ENCODE measurements at places on chromosomes 5 and 9. TPM values are rescaled to one million over a fixed set of nuclear protein-coding genes. Genes with fewer than 3 reads are reported as not detected.

Gene DMXL1
- 47.0 TPM for total RNA-seq

Gene UBE2D2
- total RNA-seq = 147 TPM

Gene SLC25A2
- total RNA-seq = 1.1 TPM

Gene PCDHB10
- 5.5 TPM for total RNA-seq

Gene SV2C
- 0.27 TPM for total RNA-seq

Gene CCDC127
- 8.8 TPM for total RNA-seq

- DNase-seq = no peak
Observed at GRCh38 chr9:127880143-127880542, 2.7 kb upstream of the AK1 start.

DNA sequence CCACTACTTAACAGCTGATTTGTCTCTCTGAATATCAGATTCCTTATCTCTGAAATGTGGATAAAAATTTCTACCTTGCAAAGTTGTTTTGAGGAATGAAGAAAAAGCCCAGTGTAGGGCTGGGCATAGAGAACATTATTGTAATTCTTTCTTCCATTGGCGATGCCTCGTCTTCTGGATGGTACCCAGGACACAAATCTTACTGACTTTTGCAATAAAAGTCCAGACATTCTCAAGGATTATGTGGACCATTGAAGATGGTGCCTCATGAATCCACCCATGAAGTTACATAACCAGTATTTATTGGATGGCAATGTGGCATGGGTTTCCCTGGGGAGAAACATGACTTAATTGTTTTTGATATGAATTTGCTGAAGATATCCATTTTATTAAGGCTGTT, 33.1 kb downstream of the NNT start:
- no peak for DNase-seq

DNA sequence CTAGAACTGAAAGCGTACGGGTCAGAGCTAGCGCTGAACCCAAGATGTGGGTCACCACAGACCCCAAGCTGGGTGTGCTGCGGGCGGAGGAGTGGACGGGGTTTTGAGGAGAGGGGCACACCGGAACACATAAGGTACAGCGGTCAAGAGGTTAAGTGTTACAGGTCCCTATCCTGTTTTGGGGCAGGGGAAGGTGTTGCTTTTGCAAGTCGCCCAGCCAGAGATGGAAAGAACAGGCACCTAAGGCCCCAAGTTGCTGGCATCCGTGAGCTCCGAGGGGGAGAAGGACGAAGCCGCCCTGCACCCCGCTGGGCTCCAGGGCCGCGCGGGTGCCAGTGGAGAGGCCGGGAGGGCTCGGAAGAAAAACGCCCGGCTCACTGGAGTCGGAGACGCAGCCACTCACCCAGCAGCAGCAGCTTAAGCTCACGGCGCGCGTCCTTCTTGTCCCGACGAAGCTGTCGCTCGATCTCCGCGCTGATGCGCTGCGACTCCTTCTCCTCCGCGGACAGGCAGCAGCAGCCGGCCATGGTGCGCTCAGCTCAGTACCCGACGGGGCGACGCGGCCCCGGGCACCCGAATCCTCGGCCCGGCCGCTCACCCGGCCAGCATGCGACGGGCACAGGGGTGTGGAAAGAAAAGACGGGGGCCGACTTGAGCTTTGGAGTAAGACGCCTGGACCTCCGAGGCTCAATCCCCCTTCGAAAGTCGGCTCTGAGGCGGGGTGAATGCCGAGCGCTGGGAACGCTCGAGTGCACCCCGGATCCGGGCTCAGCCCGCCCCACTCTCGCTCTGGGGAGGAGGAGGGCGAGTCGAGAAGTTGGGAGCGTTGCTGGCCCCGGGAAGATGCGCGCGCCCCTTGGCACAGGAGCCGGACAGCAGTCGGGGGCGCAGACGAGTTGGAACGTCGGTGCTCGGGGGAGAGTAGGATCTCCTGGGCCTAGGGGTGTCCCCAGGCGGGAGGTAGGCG, 572 bp downstream of the GNA14 start:
- DNase-seq = no peak

- no peak for DNase-seq
Observed at GRCh38 chr5:116696366-116696765, 121.7 kb upstream of the SEMA6A start.

GRCh38 chr9:94904806-94905205, 178.3 kb downstream of the AOPEP start:
- no peak for DNase-seq

GRCh38 chr5:57887851-57888621, 405.4 kb upstream of the ACTBL2 start:
- DNase-seq = peak; percentile 25

DNA sequence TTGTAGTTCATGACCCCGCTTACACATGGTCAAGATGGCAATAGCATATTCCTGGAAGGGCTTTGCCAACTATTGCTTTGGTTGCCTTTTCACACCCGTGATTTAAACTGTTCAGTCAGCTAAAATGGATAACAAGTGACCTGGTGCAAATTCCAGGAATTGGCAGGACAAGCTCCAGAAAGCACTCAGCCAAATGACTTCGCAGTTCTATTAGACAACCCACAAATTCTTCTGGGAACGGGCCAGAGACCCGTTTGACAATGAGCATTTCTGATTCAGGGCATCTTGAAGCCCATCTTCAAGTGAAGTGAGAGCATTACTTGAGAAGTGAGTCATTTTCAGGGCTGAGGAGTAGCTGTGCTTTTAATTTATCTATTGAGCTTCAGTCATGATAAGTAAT, 165.0 kb downstream of the DROSHA start:
- DNase-seq = no peak
